ENCODE measurements at places on chromosomes 7 and 10.

DNA sequence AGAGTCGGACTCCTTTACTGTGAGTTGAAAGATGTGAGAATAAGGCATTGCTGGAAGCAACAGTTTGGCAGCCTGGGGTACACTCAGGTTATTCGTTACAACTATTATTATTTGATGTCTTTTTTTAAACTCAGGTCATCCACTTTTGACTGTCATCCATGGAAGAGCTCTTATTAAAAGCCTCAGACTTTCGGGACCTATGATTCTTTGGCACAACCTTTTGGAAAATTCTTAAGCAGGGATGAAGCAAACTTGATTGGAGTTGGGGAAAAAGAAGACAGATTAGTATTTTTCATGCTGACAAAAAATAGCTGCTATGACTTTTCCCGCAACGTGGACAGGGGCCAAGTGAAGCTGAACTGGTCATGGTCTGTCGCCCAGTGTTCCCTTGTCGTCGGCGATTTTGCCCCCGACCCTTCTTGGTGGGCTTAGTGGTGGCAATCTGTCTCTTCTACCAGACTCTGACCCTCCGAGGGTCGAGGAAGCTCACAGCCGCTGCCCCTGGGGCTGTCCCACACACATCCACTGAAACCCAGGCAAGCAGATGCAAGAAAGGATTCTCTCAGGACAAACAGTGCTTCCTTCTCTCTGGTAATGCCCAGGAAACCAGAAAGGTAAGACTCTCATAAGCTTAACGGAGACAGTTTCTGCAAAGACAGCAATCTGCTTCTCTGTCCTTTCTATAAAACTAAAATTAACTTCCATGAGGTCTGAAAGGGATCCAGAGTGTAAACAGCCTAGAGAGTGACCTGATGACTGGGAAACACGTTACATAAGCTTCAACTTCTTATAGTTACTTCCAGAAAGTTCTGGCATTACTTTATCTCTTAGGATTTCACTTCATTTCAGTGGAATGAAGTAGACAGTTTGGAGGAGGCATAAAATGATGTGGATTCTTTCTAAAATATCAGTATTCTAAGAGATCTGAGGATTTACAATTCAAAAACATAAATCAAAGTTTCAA lies 1.0 kb downstream of the CPED1 start:
- DNase-seq: peak; percentile 1

- no peak for DNase-seq
Observed at GRCh38 chr10:60644436-60645130, 133.7 kb upstream of the CDK1 start.

GRCh38 chr10:130635528-130635927 lies 499.3 kb downstream of the GLRX3 start:
- no peak for DNase-seq

DNA sequence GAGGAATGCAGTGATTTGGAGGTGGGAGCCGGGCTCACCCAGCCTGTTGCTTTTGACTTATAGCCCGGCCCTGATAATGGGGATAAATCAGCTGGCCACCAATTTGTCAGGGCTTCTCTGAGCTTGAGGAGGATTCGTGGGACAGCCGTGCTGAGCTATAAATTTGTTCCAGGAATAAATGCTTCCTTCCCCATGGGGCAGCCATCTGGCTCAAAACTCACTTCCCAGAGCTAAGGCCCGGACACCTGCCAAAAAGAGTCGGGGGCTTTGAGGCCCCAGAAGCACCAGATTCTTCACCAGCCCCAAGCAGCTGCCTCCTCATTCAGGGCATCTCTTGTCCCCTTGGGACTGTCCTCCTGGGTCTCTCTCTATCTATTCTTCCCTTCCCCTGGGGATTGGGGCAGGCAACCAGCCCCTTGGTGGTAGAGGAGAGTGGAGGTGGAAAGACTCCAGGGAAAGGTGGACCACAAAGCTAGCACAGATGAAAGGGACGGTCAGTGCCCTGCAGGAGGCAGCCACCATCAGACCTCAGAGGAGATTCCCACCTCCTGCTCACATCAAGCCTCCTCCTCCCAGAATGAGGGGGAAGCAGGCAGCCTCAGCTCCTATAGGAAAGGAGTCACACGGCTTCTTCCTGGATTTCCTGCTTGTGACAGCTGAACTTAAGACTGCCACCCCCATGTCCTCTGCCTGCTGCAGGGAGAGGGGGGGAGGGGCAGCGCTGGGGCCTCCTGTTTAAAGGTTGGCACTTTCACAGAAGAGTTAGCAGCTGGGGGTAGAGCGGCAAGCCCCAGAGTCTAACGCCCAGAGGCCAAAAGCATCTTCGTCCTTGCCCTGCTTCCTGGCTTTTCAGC lies 44.2 kb upstream of the LRRC4 start:
- no peak for DNase-seq

DNA sequence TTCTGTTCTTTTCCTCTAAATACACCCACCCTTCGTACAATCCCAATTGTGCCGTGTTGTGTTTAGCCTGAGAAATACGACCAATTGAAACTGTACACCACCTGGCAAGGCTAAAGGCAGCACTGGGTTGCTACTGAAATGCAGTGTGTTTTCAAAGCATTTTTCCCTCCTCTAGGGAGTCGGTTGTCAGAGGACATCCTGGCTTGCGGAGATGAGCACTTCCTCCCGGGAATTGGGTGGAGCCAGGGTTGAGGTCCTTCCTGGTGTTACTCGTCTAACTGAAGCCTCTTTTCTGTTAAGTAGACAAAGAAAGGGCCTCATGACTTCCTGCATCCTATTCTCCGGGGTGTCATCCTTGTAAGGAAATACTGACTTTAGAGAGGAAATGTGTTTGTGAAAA lies 133.5 kb downstream of the MTPAP start:
- no peak for DNase-seq

GRCh38 chr7:142785841-142786250 lies 15.1 kb downstream of the PRSS2 start:
- no peak for DNase-seq

DNA sequence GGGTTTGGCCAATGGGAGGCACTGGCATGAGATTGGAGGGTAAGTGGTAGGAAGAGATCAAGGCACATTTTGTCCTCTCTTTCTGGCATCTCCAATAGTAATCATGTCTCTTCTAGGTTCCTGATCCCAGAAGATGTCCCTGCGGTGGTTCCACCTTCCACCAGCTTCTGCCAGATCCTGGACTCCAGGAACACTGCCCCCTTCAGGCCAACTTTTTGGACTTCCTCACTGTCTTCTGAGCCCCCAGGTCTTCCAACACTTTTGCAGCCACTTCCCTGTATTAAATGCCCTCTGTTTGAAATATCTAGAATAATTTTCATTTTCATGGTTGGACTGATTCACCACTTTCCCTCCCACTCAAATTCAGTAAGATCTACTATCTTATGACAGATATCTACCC lies 60.9 kb downstream of the BAMBI start:
- no peak for DNase-seq

- no peak for DNase-seq
Observed at GRCh38 chr7:3616306-3616705, 315.3 kb downstream of the SDK1 start.

DNA sequence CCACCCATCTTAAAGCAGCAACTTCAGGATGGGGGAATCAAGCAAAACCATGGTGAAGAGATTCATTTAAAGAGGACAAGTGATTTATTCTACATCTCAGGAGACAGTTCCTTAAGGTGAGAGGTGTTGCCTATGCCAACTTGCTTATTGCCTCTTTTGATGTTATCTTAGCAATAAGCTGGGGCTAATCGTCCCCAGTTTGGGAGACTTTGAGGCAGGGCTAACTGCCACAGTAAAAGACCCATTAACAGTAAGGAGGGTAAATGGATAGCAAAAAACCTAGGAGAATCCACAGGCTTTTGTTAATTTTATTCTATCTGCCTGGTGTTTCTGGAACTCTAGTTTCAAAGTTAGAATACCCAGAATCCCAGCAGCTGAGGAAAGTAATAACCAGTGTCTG lies 22.1 kb upstream of the HERPUD2 start:
- no peak for DNase-seq

DNA sequence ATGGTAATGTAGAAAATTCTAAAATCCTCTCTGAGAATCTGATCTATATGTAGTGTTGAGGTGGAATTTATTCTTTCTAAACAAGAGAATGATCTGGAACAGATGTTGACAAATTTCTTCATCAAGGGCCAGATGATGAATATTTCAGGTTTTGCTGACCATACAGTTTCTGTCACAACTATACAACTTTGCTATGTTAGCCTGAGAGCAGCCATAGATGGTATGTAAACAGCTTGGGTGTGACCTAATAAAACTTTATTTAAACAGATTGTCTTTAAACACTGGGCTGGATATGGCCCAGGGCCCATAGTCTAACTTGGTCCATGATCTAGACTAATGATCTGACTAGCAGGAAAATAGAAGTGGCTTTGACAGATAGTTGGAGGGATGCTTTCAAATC lies 213.6 kb upstream of the CELF2 start:
- no peak for DNase-seq

DNA sequence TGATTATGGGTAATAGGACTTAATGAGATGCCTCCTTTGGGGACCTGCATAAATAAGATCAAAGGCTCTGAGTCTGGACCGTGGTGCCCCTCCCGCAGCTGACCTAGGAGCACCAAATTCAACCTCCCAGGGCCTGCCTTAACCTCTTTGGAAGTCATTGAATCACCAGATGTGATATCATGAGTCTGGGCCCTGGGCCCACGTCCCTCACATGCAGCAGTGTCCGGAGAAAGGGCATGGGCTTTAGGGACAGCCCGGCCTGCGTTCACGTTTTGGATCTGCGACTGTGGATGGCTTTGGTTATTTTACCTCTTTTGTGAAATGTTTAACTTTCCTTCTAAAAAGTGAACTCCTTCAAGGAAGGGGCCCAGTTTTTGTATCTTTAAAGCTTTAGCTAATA lies 220.0 kb upstream of the KLF6 start:
- no peak for DNase-seq

DNA sequence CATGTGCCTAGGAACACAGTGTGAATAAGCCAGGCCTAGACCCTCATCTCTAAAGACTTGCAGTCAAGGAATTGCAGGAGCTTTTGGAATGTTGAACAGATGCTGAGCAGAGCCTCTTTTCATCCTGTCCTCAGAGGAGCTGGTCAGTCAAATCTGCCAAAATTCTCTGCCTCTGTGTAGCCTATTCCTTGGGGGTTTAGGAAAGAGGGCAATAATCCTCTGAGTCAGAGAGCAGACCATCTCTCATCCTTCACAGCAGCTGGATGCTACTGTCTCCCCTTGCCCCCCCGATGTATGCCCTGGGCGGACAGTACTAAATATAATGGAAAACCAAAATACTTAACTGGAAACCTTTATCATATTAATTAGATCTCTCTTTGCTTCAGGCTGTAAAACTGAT lies 52.6 kb downstream of the BICC1 start:
- no peak for DNase-seq

GRCh38 chr10:87750001-87750671 lies 67.9 kb downstream of the ATAD1 start:
- DNase-seq: no peak

- DNase-seq: no peak
Observed at GRCh38 chr10:123475466-123475865, 190.7 kb upstream of the GPR26 start.

Measured in C1 segment of cervical spinal cord (tissue), 14 donors.